ENCODE measurements at places on chromosomes 12 and 14.

DNA sequence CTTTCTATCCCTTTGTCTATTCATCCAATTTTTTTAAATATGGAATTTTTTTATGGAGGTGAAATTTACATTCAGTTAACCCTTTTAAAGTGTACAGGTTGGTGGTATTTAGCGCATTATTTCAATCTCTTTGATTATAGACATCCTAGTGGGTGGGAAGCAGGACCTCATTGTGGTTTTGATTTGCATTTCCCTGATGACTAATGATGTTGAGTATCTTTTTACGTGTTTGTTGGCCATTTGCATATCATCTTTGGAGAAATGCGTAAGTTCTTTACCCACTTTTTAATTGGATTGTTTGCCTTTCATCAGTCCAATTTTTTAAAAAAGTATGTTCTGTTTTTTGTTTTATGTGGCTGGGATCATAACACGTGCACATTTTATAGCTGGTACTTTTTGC, 20.8 kb downstream of the PAPLN start:
- no peak for DNase-seq

- DNase-seq, result no peak
These were observed 163.0 kb downstream of the NAV3 start for GRCh38 chr12:77993658-77994057.

- DNase-seq, result peak; percentile 84
These were observed 92.9 kb upstream of the EGLN3 start for GRCh38 chr14:34043627-34044372.

GRCh38 chr12:77325511-77326236, 260.3 kb upstream of the E2F7 start:
- no peak for DNase-seq

- no peak for DNase-seq
These were observed 17.7 kb downstream of the ATP2B1 start for GRCh38 chr12:89690925-89691324.

DNA sequence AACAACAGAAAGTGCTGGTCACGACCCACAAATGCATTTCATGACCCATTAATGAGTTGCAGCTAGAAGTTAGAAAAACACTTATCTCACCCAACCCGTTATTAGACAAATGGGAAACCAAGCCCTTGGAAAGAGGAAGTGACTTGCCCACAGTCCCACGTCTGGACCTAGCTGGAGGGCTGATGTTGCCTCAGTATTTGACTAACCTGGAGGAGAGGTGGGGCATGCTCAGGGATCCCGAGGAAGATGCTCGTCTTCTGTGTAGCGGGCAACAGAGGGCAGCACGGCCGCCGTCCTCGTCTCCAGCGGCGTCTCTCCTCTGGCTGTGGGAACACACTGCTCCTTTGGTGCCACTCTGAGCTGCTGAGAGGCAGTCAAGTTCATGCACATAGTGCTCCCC, 12.7 kb downstream of the CCND2 start:
- no peak for DNase-seq

DNA sequence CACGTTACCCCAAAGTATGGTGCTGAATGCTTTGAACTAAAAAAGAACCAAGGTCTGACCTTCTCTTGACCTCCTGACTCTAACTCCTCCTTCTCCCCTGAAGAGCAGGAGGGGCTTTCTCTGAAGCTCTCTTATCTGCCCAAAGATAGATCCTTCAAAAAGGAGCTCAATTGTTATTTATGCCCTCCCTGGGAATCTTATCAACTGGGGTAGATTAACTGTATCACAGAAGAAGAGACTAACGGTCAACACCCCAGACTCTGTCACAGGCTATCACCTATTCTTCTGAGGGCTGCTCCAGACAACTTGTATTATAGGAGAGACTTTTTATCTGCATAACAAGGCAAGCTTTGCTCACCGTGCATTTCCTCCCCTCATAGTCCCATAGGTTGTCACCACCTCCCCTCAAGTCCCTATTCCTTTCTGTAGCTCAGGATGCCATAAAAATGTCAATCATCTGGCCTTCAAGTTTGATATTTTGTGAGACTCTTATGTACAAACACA, 86.6 kb downstream of the PAPLN start:
- no peak for DNase-seq

GRCh38 chr14:72800848-72801370, 93.0 kb downstream of the DPF3 start:
- DNase-seq, result no peak

- no peak for DNase-seq
These were observed 11.2 kb downstream of the LLPH start for GRCh38 chr12:66119229-66119869.

DNA sequence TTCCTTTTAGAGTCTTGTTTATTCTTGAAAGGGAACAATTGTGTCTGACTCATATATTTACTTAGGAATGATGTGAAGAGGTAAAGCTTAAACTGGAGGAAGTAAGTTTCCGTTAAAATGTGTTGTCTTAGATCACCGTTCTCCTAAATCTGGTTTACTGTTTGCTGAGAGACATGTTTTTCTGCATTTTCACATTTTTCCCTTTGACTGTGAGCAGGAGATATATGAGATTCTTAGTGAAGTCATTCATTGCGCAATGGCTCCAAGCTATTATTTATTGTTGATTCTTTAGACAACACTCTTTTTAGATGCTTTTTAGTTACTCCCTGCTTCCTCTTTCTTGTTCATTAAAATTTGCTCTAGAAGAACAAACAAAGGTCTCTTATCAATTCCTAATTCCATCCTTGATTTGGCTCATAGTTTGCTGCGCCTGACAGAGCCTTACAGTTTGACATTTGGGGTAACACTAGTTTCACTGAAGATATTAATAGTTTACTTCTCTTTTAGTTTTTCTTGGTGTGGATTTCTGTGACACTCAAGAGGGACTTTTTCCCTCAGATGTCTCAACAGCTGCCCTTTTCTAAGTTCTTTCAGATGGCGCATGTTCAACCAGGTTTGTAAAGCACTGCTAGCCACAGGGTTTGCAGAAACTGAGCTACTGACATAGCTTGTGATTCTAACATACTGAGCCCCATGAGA, 11.4 kb downstream of the CLECL1 start:
- DNase-seq, result peak; percentile 66

DNA sequence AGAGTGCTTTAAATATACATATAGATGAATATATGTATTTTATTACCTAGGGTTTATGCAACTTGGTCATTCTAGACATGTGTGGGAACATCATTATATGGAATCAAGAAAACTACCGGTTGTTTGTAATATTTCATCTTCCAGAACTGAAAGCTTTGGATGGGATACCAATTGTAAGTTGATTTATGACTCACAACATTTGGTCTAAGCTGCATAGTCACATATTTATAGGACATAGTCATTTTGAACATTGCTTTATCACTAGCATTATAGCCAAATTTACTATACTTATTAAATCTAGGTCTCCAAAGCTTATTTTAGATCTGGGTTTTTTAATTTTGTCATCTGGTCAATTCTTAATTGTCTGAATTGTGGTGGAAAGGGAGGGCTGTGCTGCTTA, 83.7 kb upstream of the PCNX4 start:
- peak; percentile 13 for DNase-seq

DNA sequence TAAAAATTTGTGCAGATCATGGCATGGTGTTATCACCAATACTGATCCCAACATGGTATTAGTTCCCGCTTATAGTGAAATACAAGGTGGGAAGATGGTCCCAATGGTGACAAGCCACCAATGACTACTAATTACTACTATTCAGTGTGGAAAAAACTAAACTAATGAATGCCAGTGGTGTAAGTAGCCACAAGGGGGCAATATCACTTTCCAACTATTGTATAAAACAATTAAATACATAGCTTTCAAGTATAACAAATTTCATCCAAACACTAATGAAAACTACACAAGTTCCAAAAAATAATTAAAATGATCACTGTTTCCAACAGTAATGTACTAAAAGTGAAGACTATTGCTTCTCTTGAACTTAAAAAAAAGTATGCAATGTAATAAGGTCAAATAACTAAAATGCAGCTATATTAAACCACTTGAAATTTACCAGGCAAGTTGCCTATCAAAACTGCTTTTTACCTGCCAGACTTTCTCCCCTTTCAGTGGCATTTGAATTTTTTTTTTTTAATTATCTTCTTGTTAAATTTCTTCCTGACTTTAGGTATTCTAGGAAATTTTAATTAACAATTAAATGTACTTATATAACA, 58.0 kb downstream of the PAPLN start:
- peak; percentile 41 for DNase-seq

Measured in RWPE1 (cell line).